HT-29 (cell line): ENCODE measurements at places on chromosomes 13 and 19.

- no peak for DNase-seq
Observed at GRCh38 chr13:61277586-61278276, 137.9 kb downstream of the PCDH20 start.

- DNase-seq = no peak
Observed at GRCh38 chr19:55248704-55249103, 10.1 kb downstream of the PPP6R1 start.

- no peak for DNase-seq
Observed at GRCh38 chr19:31232180-31232579, 117.1 kb downstream of the TSHZ3 start.

DNA sequence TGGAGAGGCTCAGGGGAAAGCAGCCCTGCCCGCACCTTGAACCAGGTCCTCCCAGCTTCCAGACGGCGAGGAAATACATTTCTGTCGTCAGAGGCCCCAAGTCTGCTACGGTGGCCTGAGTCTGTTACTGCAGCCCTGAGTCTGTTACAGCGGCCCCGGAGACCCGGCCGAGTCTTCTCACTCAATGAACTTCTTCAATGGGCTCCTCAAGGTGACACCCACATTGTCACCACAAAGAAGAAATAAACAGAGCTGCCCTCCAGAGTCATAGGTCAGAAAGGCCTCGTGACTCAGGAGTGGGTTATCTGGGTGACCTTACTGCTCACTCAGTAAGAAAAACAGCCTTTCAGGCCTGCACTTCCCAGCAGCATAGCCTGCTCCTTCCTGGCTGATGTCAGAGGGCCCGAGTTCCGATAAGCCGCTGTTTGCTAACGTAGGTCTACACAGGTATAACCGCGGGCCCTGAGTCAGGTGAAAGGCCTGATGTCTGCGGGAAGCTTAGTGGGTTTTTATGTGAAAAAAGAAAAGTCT lies 66.9 kb upstream of the TM9SF2 start:
- DNase-seq = no peak

DNA sequence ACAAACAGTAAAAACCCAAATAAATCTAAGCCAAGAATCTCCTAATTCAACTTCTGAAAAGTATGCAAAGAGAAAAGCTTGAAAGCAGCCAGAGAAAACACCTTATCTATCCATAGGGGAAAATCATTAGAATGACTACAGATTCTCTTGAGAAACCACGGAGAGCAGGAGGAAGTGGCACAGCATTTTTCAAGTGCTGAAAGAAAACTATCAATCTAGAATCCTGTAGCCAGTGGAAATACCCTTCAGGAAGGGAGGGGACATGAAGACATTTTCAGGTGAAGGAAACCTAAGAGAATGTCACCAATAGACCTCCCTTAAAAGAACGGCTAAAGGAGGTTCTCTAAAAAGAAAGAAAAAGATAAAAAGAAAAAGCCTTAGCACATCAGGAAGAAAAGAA lies 66.2 kb upstream of the XPO4 start:
- no peak for DNase-seq

DNA sequence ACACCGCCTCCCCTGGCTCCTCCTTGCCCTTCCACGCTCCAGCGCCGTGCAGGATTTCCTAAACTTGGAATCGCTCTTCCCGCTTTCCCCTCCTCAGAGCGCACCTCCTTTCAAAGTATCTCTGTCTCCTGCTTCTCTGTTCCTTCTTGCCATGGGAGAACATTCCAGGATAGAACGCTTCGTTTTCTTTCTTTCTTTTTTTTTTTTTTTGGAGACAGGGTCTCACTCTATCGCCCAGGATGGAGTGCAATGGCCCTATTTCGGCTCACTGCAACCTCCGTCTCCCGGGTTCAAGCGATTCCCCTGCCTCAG lies 574 bp upstream of the XPO4 start:
- DNase-seq = no peak

DNA sequence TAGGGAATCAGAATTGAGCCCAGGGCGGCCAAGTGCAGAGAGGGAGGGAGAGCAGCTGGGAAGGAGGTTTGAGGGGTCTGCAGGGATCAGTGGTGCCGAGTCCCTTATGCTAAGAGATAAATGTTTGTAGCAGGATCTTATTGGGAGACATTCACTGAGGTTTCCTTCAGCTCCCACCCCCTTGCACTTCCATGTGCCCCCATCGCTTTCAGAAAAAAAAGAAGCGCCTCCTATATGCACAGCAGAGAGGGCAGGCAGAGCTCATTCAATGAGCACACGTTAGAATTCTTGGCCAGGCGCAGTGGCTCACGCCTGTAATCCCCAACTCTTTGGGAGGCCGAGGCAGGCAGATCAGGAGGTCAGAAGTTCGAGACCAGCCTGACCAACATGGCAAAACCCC lies 28.0 kb downstream of the CYP4F2 start:
- DNase-seq = no peak

- DNase-seq = peak; percentile 62
Observed at GRCh38 chr13:30453727-30454126, 12.0 kb downstream of the HMGB1 start.

DNA sequence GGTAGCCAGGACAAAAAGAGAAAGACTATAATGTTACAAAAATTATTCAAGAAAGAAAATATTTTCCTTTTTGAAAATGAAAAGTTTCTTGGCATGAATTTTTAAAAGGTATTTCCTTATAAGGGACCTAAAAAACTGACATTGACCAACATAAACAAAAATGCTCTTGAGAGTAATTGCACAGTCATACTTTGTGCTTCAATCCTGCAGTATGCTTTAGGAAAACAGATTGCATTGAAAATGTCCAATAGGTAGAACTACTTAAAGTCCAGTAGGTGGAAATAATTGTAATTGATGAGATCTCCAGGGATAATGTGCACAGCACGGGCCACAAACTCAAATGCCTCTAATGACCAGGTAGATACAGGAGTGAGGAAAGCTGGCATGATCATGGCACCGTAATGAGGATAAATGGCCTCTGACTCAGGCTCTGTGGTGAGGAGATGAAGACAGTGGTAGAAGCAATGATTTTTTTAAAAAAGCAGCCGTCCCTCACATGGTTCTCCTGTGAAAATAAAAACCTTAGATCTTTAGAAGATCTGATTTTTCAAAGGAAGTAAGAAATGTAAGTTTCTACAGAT lies 278.0 kb downstream of the ITGBL1 start:
- no peak for DNase-seq

GRCh38 chr19:12784871-12785430 lies 6.3 kb upstream of the JUNB start:
- no peak for DNase-seq

GRCh38 chr13:50543782-50544181 lies 299.7 kb downstream of the DLEU7 start:
- no peak for DNase-seq

GRCh38 chr19:42511340-42511739 lies 16.9 kb downstream of the CEACAM1 start:
- DNase-seq = no peak

DNA sequence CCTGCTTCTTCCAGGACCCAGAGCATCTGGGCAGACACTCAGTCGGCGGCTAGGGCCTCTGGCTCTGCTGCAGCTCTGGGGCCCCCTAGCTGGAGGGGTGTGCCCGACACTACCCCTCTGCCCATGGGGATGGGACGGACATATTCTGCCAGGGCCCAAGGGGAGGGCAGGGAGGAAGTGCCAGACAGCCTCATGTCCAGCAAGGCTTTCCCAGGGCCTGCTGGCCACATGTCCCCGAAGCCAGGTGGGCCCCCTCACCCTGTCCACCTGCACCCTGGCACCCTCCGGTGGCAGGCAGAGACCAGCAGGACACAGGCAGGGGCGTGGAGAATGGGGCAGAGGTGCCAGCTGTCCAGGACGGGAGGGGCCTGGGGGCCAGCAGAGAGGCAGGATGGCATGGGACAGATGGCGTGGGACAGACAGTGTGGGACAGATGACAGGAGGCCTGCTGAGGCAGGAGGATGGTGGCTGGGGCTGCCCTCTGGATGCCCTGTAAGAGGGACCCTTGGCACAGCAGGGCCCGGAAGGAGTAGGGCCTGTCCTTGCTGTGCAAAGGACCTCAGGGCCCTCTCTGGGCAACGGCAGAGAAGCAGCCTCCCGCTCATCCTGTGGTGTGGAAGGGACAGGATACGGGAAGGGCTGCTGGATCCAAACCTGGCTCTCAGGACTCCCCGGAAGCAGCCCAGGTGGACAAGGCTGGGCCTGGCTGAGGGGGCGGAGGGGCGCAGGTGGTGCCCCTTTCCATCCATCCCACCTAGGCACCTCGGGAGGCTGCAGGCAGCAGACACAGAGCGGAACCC lies 29.1 kb downstream of the CEBPG start:
- DNase-seq = peak; percentile 37

DNA sequence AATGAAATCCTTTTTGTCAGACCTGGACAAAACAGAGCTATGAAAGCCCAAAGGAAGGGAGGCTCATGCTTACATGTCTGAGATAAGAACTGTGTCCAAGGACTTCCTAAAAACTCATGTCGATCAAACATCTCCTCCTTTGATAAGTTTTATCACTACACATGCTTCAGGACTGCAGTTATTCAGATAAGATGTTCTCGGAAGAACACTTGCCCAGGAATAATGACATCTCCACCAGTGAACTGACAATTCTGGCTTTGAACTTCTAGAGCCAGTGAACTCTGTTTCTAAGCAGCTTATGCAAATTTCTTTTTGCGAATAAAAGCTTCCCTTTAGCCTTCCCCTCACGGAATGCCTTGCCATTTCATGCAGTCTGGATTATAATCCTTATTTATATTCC lies 561.6 kb downstream of the TBC1D4 start:
- peak; percentile 32 for DNase-seq

DNA sequence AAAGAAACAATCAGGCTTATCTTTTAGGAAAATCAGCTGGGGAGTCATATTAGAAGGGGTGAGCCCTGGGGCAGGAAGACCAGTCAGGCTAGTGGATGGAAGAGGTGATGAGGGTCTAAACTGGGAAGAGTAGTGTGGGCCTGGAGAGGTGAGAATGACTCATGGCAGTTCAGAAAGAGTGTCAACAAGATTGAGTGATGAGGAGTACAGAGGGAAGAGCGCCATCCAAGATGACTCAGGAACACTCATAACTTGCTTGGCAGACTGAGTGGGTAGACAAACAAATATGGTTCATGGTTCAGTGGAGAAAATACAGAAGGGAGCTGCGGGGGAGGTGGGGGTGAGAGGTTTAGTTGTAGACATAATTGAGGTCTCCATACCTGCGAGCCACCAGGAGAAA lies 17.3 kb upstream of the CLDN10 start:
- peak; percentile 94 for DNase-seq

DNA sequence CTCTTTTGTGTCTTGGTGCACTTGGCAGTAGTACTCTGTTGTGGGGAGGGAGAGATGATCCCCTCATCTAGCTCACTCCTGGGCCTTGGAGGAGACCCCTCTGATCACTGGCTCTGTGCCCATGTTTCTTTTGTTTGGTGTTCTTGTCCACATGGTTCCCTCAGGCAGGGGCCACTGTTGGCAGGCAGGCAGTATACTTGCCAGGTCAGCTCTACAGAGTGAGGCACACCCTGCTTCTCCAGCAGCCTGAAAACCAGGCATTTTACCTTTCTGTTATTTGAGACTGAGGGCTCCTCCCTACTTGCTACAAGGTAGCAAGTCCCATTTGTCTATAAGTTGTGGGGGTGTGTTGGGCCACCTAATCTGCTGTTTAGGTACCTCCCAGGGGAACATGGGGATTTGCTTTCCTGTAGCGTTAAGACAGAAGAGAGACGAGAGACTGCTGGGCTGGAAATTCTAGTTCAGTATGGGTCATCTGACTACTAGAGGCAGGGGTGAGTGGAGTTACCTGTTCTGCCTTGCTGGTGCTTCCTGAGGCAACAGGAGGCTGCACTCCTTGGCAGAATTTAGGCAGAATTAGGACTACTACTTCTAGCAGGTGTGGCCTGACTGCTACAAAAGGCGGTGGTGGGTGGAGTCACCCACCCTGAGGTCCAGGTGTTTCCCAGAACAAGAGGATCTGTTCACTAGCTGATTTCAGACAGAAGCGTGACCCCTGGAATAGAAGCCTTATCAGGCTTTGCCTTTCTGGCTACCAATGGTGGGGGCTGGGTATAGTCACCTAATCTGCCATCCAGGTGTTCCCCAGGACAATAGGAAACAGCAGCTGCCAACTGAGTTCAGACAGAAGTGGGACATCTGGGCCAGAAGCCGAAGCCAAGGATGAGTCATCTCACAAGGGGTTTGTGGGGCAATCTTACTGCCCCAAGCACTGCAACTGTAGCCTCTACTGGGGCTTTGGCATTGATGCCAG lies 843.0 kb upstream of the ATXN8OS start:
- DNase-seq = no peak
